OCI-M1 (cell line): ENCODE measurements at places on chromosomes 7 and 10.

DNA sequence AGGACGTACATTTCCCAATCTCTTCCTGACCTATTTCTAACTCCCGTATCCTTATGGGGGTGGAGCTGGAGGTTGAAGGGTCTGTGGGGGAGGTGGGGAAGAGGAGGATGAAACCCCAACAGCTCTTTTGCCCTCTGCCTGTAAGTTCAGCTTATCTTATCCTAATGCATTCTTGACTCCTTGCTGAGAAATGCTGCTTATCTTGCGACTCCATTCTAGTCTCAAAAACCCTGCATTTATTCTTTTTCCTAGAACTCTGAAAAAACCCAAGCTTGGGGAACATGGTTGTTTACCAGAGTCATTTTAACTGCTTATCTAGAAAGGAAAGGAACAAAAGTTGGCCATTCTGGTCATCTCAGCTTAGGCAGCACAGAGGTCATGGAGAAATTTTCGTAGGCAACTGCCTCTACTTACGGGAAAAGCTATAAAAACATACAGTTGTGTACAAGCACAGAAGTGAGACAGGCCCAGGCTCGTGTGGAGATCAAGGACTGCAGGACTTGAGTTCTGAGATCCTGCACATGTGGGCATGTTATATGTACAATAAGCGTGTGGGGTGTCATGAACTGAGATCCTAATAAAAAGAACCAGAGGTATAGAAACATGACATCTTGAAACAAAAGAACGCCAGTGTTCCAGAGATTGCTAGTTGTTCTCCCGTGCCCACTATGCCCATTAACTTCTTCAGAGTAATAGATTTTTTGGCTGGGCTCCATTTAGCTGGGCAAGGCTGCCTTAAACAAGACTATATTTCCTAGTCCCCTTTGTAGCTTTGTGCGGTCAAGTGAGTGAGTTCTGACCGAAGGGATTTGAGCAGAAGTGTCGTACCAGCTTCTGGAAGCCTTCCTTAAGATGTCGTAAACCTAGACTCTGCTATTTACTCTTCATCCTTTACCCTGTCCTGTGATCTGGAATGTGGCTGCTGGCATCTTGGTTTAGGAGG is 9.6 kb downstream of the INMT start:
- peak; percentile 95 for DNase-seq

DNA sequence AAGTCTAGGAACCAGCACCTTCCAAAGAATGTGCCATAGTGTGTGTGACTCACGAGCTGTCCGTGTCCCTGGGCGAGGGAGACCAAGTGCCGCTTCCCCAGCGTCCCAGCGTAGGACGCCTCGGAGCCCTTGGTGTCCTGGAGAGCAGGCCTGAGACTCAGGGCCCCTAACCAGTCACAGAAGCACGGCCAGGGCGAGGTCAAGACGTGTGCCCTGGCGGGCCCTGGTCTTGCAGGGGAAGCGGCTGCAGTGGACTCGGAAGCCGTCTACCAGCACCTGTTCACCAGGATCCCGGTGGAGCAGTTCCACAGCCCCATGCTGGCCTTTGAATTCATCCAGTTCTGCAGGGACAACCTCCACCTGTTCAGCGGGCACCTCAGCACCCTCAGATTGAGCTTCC is 10.6 kb downstream of the AP5Z1 start:
- DNase-seq, result no peak

- DNase-seq, result peak; percentile 9
Observed at GRCh38 chr7:36128448-36129047, 24.5 kb upstream of the EEPD1 start.

DNA sequence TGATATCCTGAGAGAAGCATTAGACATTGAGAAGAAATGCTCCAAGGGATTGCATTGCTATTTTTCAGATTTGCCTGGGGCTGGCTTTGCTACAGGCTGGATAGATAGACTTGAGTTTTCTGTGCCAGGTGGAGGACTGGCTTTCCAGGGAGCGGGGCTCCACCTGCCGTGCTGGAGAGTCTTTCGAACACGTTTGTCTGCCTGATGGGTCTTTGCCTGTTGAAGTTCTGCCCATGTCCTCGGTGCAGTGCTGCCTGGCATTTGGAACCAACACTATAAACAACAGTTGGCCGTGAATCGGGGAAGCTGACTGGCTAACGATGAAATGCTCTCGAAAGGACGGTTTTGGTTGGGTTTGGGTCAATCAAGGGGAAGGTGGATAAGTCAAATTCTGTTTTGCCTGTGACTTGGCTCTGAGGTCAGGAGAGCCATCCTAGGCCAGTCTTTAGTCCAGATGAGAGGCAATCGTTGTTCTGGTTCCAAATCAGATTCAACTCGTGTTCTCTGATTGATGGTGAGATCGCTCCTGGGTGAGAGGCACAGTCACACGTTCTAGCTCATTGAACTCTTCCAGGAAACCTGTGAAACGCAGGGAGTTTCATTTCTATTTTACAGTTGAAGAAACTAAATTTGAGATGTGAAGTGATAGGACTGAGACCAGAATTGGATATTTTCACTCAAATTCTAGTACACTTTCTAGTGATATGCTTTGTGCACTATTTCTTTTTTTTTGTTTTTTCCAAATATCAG is 599.0 kb downstream of the TYW1 start:
- DNase-seq, result no peak

- DNase-seq, result peak; percentile 12
Observed at GRCh38 chr10:17961551-17962422, 10.1 kb downstream of the SLC39A12 start.

GRCh38 chr10:17504547-17505245 is 50.3 kb upstream of the ST8SIA6 start:
- peak; percentile 38 for DNase-seq

DNA sequence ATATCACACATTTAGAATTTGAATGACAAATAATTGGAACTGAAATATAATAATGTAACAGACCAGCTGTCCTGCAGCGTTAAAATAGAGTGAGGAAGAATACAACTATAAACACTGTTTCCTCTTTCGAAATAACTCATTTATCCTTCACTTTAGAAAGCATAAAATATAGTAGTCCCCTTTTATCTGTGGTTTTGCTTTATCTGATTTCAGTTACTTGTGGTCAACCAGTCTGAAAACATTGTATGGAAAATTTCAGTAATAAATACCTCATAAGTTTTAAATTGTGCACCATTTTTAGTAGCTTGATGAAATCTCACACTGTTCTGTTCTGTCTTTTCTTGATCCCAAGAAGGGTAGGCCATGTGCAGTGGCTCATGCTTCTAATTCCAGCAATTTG is 31.7 kb downstream of the POLR1F start:
- DNase-seq, result peak; percentile 85

DNA sequence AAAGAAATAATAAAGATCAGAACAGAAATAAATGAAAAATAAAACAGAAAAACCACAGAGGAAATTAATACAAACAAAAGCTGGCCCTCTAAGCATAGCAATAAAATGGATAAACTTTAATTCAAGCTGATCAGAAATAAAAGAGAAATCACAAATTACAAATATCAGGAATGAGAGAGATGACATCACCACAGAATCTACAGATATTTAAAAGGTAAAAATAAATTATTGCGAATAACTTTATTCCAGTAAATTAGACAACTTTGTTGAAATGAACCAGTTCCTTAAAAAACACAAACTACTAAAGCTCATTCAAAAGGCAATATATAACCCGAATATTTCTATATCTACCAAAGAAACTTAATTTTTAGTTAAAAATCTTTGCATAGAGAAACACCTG is 131.7 kb downstream of the PPP1R3A start:
- no peak for DNase-seq

- peak; percentile 92 for DNase-seq
Observed at GRCh38 chr7:118218413-118219156, 5.9 kb upstream of the ANKRD7 start.

- no peak for DNase-seq
Observed at GRCh38 chr10:356452-356851, 221.2 kb downstream of the ZMYND11 start.

DNA sequence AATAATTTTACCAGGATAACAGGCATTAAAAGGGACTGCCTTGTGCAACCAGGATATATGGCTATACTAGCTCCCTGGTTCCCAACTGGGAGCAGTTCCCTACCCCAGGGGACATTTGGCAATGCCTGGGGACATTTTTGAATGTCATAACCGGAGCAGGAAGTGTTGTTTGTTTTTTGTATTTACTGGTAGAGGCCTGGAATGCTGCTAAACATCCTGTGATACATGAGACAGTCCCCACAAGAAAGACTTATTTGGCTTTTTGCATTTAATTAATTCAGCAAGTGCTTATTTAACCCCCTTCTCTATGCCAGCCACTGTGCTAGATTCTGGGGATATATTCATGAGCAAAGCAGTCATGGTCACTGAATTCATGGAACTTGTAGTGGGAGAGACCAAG is 181.2 kb downstream of the BBS9 start:
- DNase-seq, result no peak

- DNase-seq, result peak; percentile 64
Observed at GRCh38 chr7:101126651-101127459, at the start of gene SERPINE1. Gene SERPINE1 (plus strand): TSS chr7:101127104. CDS start chr7:101128394, 1,290 bp downstream.

DNA sequence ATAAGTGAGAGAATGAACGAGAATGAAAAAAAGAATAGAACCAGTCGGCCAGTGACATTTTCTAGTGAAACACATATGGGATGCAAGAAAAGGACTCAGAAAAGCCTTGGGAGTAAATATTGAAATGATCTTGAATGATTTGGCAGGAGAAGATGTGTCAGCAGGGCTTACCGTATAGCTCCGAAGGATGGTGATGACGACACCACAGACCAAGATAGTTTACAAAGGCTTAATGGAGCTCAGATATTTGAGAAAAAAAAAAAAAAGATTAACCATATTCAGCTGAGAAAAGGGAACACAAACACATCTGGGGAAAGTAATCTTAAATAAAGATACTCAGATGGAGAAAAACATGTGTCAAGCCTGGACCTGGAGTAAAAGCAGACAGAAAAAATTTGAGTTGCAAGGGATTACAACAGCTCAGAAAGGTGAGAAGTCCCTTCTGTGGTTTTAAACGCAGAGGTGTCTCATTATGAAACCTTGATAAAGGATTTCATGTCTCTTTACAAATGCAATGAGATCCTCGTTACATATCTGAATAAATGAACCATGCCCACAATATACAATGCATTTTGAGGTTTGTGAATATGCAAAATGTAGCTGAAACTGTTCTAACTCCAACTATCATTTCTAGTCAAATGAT is 36.0 kb downstream of the DNAJB9 start:
- DNase-seq, result no peak

DNA sequence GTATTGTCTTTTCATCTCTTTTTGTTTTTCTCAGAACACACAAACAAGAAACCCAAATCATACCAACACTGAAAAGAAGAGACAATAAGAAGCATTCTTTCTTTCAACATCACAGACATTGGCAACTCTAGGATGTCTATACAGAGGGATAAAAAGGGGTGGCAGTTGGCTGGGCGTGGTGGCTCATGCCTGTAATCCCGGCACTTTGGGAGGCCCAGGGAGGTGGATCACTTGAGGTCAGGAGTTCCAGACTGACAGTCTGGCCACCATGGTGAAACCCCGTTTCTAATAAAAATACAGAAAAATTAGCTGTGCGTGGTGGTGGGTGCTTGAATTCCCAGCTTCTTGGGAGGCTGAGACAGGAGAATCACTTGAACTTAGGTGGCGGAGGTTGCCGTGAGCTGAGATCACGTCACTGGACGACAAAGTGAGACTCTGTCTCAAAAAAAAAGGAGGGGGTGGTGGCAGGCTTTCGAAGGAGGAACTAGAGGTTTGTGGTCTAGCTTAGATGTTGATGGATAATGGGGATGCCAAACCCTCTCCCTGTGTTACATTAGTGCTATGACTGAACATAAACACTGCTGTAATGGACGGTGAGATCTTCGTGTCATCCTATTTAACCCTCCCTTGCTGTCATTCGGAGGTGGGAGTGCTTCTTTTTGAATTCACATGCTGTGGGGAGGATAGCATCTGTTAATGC is 9.4 kb downstream of the CNNM2 start:
- peak; percentile 95 for DNase-seq

DNA sequence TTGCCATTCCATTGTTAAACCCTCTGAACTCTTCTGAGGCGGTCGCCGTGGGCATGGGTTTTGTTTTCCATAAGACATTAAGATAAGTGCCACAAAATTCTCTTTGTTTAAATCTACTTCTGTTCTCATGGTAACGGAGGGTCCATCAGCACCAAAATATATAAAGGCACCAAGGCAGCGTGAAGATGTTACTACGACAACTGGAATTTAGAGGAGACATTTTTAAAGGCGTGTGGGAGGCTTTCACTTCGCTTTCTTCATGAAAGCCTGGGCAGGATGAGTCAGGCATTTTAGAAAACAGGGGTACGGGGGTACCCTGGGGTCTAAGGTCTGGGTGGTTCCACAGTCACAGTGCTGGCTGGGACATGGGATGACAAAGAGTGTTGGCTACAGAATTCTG is 34.0 kb downstream of the SMKR1 start:
- DNase-seq, result no peak

- no peak for DNase-seq
Observed at GRCh38 chr7:29284696-29285443, 90.3 kb downstream of the CHN2 start.

DNA sequence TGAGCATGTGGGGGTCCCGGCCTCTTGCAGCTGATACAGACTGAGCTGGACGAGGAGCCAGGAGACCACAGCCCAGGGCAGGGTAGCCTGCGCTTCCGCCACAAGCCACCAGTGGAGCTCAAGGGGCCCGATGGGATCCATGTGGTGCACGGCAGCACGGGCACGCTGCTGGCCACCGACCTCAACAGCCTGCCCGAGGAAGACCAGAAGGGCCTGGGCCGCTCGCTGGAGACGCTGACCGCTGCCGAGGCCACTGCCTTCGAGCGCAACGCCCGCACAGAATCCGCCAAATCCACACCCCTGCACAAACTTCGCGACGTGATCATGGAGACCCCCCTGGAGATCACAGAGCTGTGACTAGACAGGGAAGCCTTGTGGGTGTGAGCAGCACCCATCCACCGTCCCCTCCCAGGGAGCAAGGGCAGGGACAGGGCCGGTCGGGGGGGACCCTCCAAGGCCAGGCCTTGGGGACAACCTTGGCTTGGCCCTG is 36.1 kb downstream of the PSAP start:
- no peak for DNase-seq

DNA sequence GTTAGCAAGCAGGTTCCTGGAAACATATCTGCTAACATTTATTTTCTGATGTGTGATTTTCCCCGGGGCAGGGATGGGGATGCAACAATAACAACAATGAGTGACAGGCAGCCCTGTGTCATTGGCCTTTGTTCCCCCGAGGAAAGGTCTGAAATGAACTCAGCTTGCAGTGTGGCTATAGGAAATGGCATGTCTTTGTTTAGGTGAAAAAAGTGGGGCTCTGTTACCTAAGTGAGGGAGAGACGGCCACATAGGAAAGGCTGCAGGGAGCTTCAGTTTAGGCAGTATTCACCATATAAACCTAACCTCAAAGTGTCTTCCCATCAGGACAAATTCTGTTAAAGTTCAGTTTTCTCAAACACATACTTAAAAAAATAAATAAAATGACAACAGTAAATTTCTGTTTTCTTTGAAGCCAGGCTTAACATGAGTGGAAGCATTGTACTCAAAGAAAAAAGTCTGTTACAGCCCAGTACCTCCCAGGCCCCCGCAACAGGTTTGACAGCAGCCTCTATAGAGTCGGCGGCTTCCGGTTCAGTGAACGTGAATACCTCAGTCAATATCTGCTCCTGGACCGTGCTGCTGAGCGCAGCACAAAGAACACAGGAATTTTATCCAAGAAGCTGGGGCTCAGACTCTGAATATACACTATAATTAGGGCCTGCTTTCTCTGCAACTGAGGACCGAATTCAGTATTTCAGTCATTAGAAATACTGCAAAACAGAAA is 168.3 kb downstream of the GLI3 start:
- DNase-seq, result no peak
